ENCODE measurements at places on chromosomes 1 and 21.

DNA sequence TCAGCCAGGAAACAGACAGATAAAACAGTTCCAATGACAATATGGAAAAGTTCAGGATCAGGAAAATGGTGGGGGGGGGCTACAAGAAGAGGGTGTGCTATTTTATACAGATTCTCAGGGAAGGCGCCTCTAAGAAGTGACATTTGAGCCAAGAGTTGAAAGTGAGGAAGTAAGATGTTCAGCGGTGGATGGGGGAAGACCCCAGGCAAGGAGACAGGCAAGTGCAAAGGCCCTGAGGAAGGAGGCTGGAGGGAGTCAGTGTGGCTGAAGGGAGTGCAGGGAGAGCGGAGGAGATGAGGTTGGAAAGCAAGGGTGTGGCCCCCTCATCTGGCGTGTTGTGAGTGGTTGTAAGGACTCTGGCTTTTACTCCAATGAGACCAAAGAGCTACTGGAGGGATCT is 8.4 kb upstream of the PDZK1IP1 start:
- no peak for DNase-seq

DNA sequence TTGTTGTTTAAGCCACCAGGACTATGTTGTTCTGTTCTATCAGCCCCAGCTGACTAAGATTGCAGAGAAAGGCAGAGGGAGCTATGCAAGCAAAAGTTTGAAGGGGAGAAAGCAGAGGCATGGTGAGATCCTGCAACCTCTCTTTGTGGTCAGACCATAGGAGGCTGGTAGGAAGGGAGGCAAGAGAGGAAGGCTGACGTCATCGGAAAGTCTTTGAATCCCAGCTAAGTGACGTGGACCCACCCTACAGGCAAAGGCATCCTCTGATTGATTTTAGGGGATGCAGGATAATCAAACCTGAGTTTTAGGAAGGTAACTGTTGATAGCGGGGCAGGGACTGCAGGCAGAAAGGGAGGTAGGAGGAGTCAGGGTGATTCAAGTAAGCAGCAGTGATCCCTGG is 23.3 kb upstream of the TNNI1 start:
- peak; percentile 34 for DNase-seq

GRCh38 chr1:14440166-14440565 is 158.3 kb upstream of the KAZN start:
- DNase-seq: no peak

DNA sequence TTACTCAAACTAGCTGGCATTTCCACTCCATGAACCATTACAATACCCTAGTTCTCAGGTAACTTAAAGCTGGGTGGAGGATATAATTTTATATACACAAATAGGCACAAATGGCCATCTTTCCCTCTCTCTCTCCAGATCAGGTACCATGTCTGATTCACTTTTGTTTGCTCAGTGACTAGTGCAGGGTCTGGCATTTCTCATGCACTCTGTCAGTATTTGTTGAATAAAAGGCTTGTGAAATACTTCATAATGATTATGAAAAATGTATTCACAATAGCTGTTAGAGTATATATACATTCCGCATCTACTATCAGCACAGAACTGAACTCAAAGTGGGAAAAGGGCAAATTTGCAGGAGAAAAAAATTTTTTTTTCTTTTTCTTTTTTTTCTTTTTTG is 510.2 kb upstream of the USP24 start:
- DNase-seq: peak; percentile 78

- DNase-seq: no peak
Observed at GRCh38 chr1:30471307-30471706, 252.1 kb downstream of the MATN1 start.

- peak; percentile 73 for DNase-seq
Observed at GRCh38 chr1:99548943-99549605, 96.8 kb upstream of the PALMD start.
